ENCODE measurements at places on chromosomes 4 and X. TPM values are rescaled to one million over a fixed set of nuclear protein-coding genes. Genes with fewer than 3 reads are reported as not detected.

DNA sequence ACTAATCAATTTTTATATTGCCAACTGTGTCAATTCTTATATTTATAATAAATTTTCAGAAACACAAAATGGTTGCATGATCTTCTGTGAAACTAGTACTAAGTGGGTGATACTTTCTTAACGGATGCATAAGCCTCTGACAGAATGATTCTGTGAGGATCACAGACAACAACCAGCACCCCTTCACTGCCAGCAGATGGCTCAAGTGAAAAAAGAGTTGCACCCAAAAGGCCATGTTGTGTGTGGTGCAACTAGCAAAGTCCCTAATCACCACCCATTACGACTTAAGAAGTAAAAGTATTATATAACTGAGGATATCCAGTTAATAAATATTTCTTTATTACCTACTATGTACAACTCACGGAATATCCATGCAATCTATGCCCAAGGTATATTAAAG, 334.0 kb downstream of the PCDH19 start:
- no peak for DNase-seq

DNA sequence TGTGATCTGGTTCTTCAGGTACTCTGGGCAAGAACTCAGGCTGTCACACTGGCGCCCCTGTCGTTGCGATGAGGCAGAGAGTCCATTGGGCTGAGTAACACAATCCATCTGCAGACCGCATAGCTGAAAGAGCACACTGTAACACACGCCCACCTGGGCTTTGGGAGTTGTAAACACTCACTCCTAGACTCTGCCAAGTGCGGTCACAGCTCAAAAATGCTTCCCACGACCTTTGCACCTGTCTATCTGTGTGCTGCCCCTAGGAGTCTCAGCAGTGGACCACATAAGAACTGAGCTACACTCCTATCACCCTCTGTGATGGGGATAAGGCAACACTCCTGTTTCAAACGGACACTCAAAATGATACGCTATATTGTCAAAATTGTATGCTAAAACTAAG, 2028.3 kb downstream of the PCDH7 start:
- DNase-seq, result no peak

GRCh38 chr4:54958236-54958635, 167.2 kb downstream of the KDR start:
- no peak for DNase-seq

DNA sequence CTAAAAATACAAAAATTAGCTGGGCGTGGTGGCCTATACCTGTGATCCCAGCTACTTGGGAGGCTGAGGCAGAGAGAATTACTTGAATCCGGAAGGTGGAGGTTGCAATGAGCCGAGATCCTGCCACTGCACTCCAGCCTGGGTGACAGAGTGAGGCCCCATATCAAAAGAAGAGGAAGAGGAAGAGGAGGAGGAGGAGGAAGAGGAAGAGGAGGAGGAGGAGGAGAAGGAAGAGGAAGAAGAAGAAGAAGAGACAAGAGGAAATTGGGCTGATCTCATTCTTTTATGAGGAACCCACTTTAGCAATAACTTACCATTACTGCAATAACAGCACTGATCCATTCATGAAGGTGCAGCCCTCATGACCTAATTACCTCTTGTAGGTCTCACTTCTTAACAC, 138.9 kb upstream of the GIMD1 start:
- DNase-seq, result no peak

GRCh38 chr4:80183250-80184052, 13.9 kb upstream of the PRDM8 start:
- DNase-seq, result no peak

Gene IGSF1
- polyA plus RNA-seq, result 20.7 TPM

Data from left renal cortex interstitium (tissue), 4 donors.